T-cell (primary cell): ENCODE measurements at places on chromosomes 6 and 20.

- DNase-seq = no peak
Observed at GRCh38 chr6:38174806-38175495, 355.4 kb downstream of the ZFAND3 start.

DNA sequence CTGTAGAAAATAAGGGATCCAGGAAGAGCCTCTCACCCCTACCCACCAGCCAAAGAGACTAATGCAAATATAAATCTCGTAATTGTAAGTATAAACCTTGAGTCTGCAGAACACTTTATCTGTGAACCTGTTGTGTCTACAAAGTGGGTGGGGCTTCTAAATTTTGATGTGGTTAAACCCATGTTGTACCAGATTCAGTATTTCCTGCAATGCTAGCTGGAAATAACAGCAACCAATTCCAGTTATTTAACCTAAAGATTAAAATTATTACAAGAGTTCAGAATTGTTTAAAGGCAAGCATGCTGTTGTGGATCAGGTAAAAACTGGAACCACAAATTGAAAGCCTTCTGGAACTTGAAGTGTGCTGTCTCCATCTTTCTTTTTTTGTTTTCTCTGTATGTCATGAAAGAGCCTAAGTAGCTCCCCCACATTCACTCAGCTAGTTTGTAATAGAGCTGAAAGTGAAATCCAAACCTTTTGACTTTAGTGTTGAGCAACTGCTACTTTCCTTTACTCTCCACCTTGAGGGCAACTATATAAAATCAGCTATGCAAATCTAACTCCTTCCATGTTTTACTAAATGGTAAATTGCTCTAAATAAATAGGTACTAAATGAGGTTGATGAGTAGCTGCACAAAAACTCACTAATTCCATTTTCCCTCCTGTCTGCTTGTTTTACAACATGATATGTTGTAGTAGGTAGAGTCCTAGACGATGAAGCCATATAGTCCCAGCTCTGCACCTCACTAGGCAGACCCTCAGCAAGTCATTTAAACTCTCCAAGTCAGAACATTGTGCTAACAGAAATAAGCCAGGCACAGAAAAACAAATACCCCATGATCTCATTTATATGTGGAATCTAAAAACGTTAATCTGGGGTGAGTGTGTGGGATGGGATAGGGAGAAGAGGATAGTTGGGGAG is 17.9 kb upstream of the THEMIS start:
- peak; percentile 10 for DNase-seq

GRCh38 chr6:2205396-2205795 is 40.0 kb downstream of the GMDS start:
- DNase-seq = no peak

DNA sequence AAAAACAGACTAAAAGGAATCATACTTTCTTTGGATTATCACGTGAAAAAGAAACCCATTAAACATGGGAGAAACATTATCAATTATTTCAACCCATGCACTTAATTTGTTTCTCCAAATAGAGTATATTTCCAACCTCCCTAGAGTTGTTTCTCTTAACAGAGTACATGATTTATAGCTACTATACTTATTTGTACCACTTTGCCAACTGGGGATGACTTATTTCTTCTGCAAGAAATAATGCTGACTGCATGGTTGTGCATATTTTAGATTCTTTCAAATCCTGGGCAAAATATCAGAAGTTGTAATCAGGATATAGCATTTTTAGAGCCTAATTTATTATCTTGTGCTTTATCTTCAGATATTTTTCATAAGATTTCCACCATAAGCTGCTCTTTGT is 629.1 kb upstream of the EYS start:
- DNase-seq = no peak

DNA sequence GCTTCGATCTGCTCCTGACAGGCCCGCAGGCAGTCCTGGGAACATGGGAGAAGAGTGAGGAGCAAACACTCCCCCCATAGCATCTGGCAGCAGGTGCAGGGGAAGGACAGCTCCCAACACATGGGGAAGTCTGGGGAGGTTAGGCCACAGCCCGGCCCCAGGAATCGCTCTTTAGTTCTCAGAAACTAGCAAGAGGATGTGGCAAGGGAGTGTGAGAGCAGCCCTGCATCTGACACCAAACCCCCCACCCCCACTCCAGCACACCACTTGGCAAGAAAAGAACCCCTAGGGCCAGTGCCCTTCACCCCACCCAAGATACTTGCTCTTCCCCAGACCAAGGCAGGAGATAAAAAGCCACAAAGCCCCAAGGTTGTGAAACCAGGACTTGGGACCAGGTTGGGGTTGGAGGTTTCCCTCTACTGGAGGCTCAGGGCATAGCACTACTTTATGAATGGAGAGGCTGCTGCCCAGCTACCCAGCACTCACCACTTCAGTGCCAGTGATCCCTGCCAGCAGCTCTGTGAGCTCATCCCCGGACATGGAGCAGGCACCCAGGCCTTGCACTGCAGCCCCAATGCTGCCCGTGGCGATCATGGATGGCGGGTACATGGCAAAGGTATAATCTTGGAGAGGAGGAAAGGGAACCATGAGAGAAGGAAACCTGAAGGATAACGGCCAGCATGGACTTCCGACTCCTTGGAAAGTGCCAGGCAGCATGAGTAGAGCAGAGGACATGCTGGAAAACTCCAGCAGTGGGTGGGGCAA is 5.4 kb downstream of the CCND3 start:
- DNase-seq = peak; percentile 75

DNA sequence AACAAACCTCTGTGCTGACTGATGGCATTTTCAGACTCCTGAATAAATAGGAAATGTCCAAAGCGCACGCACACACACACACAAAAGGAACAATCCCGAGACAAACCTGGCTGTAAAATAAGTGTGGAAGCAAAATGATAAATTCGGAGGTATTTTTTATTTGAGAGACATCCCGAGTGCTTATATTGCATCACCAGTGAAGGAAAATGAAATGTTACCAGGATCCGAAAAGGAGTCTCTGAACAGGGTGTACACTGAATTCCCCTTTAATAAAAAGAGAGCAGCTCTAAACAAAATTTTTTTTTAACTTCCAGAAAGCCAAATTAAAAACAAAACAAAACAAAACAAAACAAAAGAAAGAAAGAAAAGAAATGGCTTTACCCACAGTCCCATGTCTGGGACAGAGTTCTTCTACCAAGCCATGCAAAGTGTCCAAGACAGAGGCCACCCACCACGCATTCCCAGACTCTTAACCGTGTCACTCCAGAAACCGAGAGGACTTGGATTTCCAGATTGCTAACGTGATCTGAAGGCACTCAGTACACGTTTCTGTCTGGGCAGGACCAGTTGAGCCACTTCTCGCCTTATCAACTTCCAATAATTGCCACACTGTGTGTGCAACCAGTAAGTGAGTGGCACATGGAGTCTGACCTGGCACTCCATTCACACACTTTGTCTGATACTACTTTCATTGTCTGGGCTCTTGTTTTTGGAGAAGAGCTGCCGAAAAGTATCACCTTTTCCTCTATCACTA is 817 bp downstream of the ME1 start:
- DNase-seq = no peak

- DNase-seq = no peak
Observed at GRCh38 chr6:31969712-31970603, 2.0 kb downstream of the DXO start.

- no peak for DNase-seq
Observed at GRCh38 chr6:125787791-125788190, 3.0 kb upstream of the NCOA7 start.

GRCh38 chr6:91506509-91506908 is 919.6 kb upstream of the MAP3K7 start:
- no peak for DNase-seq

DNA sequence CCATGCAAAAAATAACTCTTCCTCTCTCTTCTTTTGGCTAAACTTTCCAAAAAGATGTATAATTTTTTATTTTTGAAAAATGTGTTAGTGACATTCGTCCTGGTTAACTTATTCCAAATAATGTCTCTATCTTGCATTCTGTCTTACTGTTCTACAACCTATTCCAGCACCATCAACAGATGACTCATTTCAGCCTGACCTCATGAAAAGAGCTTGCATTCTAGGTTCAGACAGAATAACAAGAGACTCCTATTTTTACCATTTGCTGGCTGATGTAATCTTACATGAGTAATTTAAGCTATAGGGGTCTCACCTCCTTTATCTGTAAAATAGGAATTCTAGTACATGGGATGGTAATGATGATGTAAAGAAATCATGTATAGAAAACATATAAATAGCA is 109.0 kb downstream of the FUT9 start:
- DNase-seq = no peak

DNA sequence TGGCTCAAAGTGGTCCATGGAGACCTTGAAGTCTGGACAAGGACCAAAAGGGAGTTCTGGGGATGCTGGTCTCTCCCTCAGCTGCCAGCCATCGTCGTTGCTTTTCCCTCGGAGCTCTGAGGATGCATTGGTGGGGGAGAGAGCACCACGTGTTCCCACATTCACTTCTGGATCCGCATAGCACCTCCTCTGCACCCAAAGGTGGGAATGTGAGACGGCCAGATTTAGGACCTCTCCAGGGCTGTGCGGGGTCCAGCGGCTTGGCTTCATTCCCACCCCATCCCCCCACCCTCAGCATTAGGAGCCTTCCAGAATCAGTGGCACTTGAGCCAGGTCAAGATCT is 1.1 kb downstream of the EPB41L1 start:
- DNase-seq = no peak

DNA sequence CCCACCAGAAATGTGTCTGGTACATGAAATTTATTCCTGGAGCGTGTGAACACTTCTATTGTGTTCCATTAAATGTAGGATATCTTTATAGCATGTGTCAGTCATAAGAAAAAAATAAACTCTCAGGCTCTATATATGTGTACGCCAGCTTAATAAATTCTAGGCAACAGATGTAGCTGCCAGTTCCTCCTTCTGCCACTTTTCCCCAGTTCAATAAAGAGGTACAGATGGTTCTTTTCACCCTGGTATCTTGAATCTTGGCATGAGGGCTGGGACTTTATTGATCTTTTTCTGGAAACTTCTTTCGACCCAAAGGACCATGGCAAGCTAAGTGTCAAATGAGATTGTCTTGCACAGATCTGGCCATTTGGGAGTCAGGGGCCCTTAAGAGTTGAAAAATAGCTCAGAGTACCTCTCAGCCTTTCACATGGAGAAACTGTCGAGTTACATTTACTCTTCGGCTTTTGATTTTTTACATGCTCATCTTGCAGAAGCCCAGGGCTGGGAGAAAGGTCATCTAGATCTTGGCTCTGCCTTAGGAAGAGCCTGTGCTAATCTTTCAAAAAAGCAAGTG is 240.9 kb downstream of the DOK5 start:
- no peak for DNase-seq

- no peak for DNase-seq
Observed at GRCh38 chr6:50147371-50147770, 97.6 kb upstream of the DEFB112 start.

GRCh38 chr6:151098166-151098565 is 141.6 kb upstream of the AKAP12 start:
- DNase-seq = no peak

GRCh38 chr6:26142026-26142425 is 54.8 kb downstream of the HFE start:
- no peak for DNase-seq

DNA sequence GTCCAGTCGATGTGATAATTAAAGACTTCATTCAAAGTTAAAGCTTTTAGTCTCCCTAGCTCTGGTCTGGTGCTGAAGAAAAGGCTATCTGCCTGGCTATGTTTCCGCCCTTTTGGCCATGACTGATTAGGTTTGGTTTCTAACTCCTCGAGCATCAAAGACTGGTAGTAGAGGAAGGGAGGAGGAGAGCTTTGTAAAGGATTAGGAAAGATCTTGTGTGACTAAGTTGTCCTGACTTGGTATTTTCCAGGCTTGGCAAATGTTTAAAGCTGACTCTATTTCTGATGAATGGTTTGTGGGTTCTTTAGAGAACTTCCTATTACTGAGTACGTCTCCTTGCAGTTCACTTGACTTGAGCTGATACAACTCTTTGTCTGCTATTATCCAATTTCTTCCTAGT is 312.9 kb downstream of the GJA1 start:
- no peak for DNase-seq

- no peak for DNase-seq
Observed at GRCh38 chr20:36687850-36688249, 41.9 kb upstream of the SLA2 start.

GRCh38 chr6:160118620-160119229 is 2.9 kb upstream of the SLC22A1 start:
- DNase-seq = no peak

DNA sequence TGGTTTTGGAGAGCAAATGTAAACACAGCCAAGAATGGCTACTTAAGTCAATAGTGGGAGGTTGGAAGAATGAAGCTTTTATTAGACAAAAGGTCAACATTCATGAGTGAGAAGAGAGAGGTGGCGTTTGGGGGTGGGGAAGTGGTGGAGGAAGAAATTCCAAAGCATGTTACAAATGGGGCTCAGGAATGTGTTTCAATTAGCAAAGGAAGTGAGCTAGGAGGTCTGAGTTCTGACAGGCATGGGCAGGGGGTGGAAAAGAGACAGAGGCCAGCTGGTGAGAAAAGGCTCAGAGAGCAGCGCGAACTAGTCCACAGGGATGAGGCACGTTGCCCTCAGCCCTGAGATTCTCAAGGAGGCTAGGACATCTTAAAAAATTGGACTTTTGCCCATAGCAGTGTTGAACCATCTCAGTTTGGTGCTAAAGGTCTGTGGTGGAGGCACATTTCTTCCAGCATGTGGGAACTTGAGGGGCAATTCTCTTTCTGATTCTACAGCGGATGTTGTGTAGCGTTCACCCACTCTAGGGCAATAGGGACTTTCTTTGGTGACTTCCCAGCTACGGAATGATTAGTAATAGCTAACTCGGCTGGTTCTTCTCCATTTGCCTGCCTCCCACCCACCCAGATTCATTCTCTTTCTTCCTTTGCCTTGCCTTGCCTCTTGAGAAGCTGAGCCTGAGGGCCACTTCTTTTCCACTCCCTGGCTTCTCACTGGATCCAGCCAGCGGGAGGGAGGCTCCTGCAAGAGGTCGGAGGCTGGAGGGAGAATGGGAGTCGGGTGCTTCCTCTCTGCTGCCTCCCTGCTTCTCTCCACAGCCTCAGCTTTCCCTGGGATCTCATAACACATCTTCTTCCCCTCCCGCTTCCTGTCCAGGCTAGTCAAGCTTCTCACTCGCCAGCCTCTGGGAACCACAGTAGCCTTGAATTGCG is 45.1 kb upstream of the NEDD9 start:
- no peak for DNase-seq

- no peak for DNase-seq
Observed at GRCh38 chr20:11378252-11378651, 539.4 kb upstream of the BTBD3 start.

DNA sequence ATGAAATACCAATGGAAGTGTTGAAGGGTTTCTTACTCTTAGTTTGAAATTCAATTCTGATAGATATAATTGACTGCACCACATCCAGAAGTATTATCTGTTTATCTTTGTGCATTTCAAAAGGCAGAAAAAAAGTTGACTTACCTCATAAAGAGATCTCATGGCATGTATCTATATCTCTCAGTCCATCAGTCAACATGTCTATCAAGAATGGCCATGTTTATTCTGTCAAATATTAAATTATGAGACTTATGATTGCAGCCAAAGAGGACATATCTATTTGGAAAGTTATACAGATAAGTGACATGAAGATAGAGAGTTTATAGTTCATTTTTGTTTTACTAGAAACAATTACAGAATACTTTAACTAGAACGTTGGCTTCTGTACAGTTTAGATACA is 277.8 kb downstream of the KHDC1L start:
- no peak for DNase-seq

GRCh38 chr6:160791981-160792418 is 90.0 kb downstream of the PLG start:
- DNase-seq = no peak

GRCh38 chr6:158367816-158368215 is 55.6 kb downstream of the TULP4 start:
- no peak for DNase-seq
